ENCODE measurements at places on chromosomes 3 and 15.

GRCh38 chr3:87414271-87414670, 137.9 kb upstream of the POU1F1 start:
- DNase-seq = no peak

- DNase-seq = no peak
These were observed 65.6 kb downstream of the CCNL1 start for GRCh38 chr3:157094301-157094700.

- no peak for DNase-seq
These were observed 768 bp downstream of the AAGAB start for GRCh38 chr15:67253549-67254237.

DNA sequence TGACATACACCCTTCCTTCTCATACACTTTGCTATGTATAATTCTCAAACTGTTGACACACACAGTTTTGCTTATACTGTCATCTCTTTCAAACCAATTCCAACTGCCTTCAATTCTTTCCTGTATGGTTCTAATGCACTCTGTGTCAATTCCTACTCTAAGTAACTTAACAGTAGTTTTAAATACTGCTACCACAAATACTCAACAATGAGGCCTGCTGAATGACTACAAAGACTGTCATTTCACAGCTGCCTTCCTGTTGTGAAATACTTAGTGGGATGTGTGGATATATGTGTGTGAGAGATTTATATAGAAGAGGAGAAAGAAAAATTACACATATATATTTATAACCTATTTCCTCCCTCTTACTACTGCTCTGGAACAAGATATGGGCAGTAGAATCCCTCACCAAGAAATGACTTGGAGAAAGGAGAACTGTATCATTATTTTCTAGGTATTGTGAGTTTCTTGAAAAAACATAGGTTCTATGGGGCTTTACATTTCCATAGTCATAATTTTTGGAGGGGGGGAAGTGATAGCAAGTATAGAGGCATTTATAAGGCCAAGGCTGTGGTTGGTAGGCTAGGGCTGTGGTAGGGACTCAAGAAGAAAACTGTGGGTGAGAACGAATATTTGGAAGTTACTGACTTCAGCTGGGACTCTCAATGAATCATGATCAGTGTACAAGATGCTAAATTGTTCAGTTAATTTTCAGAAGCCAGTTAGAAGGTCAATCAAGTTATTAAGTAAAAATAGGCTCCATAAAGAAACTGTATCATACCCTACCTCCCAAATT, 88.7 kb downstream of the ANKRD28 start:
- no peak for DNase-seq

GRCh38 chr3:59368900-59369675, 319.3 kb upstream of the CFAP20DC start:
- no peak for DNase-seq

- DNase-seq = no peak
These were observed 4.7 kb downstream of the MRPS11 start for GRCh38 chr15:88472225-88472624.

DNA sequence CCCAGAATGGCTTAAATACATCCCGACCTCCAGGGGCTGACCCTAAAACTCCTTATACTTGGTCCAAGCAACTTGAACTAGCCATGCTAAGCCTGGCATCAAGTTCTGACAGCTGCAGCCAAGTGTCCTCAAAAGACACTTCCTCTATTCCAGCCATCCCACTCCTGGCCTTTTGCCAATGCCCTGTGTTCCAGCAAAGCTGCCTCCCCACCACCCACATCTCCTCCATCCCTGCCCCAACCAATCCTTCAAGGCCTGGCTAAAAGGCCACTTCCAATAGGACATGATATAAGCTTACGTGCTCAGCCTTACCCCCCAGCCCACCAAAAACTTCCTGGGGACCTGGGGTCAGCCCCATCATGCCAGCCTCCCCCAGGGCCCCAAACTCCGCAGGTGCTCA, 40.9 kb downstream of the SEMA3G start:
- no peak for DNase-seq

- no peak for DNase-seq
These were observed 60.4 kb upstream of the CD96 start for GRCh38 chr3:111481551-111481950.

DNA sequence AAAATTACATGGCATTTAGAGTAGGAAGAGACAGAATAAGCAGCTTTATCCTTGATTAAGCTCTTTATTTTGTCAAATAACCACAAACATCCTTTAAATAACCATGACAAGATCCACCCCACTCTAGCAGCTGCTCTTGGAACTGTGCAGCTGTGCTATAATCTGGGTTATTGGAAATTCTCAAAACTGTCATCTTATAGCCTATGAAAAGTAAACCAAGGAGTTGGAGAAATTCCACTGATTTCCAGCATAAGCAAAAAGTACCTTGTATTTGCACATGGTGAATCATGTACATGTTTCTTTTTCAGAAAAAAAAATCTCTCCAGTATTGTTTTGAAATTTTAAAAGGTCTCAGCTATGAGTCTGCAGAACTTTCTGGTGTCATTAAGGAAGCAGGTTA, 88.8 kb upstream of the ABI3BP start:
- DNase-seq = no peak

- no peak for DNase-seq
These were observed 35.0 kb upstream of the ABHD17C start for GRCh38 chr15:80660119-80660518.

DNA sequence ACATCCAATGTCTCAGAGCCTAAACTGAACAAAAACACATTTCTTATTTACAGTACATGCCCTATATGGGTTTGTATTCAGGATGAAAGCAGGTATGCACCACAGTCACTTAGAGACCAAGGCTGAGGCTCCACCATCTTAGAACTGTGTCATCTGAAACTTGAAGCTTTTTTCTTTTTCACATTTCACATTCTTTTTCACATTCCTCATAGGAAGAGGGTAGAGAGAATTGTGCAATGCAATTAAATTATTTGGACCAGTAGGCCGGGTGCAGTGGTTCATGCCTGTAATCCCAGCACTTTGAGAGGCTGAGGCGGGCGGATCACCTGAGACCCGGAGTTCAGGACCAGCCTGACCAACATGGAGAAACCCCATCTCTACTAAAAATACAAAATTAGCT, 591.0 kb downstream of the MECOM start:
- no peak for DNase-seq

- DNase-seq = no peak
These were observed 22.0 kb upstream of the BCL2L10 start for GRCh38 chr15:52134502-52135144.

DNA sequence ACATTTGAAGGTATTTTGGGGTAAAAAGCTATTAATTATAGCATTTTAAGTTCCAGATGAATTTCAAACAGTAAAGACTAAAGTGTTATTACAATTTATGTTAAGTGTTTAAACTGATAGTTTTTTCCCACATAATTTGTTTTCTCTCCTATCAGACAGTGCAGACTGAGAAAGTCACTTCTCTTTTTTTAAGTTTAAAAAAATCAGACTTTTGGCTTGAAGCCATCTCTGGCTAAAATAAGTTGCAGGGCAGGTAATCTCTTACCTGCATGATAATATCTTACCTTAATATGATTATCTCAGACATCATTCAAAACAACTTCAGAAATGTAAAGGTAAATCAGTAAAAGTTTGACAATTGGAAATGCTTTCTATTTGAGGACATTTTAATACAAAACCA, 21.5 kb upstream of the RAB6B start:
- no peak for DNase-seq

DNA sequence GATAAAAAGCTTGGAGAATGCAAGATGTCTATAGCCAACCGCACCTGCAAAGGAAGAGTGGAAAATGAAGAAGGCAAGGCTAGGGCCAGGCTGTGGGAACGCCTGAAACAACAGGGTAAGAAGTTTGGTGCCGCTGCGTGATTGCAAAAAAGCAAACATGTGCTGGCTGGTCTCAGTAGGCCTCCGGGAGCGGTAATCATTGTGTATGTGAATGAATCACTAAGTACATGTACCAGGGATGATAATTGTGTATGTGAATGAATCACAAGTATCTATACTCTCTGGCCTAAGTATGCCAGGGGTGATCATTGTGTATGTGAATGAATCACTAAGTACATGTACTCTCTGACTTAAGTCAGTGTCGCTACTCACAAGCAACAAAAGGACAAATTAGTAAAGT, 40.3 kb upstream of the PARL start:
- no peak for DNase-seq

- DNase-seq = no peak
These were observed 209.8 kb downstream of the PDCD6IP start for GRCh38 chr3:34008191-34008590.

GRCh38 chr3:71160785-71161546, 422.6 kb downstream of the FOXP1 start:
- no peak for DNase-seq

- DNase-seq = no peak
These were observed 122.5 kb downstream of the ATP10A start for GRCh38 chr15:25740383-25741255.

DNA sequence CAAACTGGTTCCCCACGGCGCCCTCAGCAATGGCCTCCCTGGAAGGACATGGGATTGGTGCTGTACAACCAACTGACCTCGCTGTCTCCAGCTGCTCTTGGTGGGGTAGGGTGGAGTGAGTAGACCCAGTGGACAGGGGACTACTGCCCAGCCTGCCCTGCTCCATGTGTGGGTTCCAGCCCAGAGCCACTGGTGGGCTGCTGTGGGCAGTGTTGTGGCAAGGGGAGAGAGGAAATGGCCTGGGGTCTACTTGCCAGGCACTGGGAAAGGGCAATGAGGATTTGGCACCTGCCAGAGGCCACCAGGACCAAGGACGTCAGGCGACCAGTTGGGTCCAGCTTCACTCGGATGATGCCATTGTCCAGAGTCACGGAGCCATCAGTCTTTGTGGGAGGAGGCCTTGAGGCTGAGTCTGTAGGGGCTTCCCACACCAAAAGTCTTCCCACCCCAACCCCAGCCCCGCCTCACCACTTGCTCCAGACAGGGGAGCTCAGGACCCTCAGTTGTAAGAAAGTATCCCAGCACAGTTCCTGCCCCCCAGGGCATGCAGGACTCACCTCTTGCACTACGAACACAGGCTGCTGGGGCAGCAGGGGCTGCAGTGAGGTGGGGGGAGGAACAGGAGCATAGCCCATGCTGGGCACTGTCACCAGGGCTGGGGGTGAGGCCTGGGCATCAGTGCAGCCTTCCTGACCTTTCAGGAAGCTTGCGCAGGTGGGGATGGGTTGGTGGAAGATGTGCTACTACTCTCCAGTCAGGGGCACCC, 9.5 kb downstream of the MAN2C1 start:
- DNase-seq = no peak

DNA sequence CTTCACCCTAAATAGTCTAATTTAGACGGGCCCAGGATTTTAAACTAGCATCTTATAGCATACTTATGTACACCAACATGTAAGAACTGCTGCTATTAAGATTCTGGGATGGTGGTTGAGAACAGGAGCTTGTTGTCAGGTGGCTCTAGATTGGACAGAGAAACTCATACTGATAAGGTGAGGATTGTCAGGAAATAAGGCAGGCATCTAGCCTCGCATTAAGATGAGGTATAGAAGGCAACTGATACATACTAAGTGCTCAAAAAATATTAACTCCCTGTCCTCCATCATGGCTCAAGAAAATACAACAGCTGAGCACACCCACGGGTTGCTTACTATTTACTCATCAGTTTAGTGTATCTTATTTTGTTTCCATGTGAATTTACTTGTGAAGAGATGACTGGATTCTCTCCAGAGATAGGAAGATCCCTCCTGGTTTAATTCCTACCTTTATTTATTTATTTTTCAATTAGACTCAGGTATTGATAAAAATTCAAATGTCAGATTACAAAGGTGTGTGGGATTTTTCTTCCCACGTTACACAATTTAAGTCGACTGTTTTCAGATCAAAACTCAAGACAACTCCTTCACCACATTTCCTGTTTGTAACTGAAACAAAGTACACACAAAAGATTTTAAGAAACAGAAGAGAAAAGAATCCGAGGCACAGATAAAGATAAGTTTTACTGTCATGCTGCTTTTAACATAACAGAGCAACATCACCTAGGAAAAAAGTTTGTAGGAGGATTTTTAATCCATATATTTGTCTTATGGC, at the start of gene TRAT1:
TSS of gene TRAT1 (plus strand) at position 664 of the 775 bp plus-strand sequence. CDS start 142 bp downstream, outside the sequence.
- DNase-seq = no peak

- no peak for DNase-seq
These were observed 77.0 kb downstream of the NTRK3 start for GRCh38 chr15:88179562-88179961.

- no peak for DNase-seq
These were observed 315.9 kb downstream of the BCHE start for GRCh38 chr3:165521131-165521871.

- DNase-seq = no peak
These were observed 62.0 kb upstream of the SLC2A2 start for GRCh38 chr3:171088496-171088895.

GRCh38 chr3:150303768-150304167, 104.3 kb upstream of the TSC22D2 start:
- no peak for DNase-seq

DNA sequence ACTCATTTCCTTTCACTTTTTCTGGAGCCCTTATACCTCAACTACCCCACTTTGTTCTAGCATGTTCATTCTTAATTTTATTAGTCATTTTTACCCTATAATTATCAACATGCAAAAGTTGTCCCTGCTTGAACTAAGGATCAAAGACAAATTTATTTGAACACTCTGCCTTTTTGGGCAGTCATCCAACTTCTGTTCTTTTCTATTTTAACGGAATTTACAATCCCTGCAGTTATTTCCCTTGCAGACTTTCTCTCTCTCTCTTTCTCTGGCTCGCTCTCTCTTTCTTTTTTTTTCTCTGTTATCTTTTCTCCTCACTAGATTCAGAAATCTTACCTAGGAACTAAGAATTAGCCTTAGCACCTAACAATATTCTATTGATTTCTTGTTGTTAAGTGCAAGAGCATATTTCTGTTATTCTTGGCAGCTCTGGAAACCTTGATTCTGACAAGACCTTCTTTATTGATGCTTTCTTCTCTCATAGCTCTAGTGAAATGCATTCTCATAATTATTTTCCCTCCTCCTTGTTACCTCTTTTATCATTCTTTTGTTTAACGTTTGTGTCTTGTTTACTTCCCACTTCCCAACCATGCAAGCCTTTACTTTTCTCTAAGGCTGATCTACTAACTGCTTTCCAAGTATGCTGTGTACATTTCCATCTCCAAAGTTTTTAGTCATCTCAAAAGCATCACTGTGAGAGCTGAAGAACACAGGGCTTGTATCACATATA, 951.6 kb downstream of the DIPK2A start:
- DNase-seq = no peak

- DNase-seq = no peak
These were observed 40.5 kb downstream of the SOX2 start for GRCh38 chr3:181752202-181752671.

GRCh38 chr3:82308755-82309154, 547.3 kb upstream of the GBE1 start:
- no peak for DNase-seq

DNA sequence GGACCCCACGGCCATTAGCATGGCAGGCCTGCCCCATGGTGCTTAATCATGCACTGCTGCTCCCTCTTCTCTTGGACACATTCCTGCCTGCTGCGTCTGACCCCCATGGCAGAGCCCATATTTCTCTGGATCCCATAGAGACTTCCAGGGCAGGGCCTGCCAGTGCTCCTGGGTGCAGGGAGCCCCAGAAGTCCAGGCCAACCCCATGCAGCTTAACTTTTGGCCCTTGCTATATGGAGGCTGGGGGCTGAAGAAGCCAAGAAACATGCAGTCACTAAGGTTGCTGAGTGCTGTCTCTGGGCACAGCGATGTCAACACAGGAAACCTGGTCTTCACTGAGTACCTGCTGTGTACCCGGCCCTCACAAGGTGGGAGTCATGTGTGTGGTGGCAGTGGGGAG, 11.3 kb upstream of the PRKCD start:
- no peak for DNase-seq

GRCh38 chr3:169448501-169448900, 215.0 kb downstream of the MECOM start:
- DNase-seq = no peak

GRCh38 chr3:142180761-142181362, 31.5 kb upstream of the TFDP2 start:
- DNase-seq = no peak
